T-helper 2 cell (primary cell): ENCODE measurements at places on chromosomes 4 and X.

DNA sequence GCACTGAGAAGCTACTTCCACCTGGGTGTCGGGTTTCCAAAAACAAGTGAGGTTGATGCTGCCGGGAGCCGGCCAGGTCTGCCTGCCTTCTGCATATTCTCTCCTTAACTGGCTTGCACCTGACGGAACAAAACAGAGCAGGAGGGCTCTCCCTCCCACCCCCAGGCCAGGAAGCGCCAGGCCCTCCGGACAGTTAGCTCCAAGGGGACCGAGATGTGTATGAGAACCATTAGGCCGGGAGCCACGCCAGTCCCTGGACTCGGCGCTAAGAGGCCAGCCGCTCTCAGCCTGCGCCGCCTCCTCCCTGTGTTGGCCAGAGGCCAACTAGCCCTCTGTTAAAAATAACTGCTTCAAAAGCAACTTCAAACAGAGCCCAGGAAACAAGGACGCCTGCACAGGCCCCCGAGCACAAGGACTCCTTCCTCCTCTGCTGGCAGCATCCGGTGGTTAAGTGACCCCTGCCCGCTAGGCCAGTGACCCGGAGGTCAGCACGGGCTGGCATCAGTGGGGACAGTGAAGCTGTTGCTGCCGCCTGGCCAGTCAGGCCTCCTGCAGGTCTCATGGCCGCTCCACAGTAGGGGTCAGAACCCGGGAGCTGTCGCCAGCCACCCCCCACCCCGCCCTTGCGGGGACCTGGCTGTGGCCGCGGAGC lies 107.9 kb downstream of the ABLIM2 start:
- no peak for DNase-seq

DNA sequence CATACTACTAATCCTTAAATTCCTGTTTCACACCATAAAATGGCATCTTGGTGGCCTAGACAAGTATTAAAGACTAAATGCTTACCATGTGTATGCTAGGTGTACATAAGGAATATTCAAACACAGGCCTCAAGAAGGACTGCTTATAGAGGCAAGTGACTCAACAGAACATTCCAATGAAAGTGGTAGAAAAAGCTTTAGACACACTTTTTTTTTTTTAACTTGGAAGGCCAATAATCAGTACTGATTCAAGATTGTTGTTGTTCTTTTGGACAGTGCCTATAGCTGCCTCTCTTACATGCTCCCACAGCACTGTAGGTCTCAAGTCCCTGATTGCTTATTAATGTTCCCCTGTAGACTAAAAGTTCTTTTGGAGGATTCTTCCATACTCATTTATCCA lies 77.6 kb downstream of the FBXL5 start:
- DNase-seq = no peak

DNA sequence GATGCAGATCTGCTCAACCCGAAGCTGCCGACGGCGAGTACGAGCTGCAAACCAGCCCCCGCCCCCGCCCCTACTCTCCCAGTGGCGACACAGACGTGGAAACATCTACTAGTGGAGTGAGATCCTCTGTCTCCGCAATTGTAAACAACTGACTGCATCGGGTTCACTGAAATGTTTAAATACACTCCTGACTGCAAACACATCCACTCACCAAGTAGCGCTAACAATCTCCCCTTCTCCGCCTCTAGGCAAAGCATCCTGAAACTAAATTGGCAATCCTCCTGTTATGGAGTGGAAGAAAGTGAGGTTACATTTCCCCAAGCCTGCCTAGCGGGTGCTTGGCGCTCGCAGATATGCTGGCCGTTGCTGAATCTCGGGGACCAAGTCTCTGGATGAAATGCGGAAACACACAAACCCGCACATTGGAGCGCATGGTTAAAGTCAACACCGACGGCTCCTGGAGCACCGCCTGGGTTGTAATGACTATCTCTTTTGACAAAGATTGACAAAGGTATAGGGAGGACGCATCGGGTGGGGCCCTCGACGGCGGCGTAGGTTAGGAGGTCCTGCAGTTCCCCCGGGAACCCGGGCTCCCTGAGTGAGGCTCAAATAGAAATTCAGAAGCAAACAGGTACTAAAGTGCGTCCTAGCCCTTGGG lies 117.0 kb upstream of the TEX13C start:
- DNase-seq = no peak

DNA sequence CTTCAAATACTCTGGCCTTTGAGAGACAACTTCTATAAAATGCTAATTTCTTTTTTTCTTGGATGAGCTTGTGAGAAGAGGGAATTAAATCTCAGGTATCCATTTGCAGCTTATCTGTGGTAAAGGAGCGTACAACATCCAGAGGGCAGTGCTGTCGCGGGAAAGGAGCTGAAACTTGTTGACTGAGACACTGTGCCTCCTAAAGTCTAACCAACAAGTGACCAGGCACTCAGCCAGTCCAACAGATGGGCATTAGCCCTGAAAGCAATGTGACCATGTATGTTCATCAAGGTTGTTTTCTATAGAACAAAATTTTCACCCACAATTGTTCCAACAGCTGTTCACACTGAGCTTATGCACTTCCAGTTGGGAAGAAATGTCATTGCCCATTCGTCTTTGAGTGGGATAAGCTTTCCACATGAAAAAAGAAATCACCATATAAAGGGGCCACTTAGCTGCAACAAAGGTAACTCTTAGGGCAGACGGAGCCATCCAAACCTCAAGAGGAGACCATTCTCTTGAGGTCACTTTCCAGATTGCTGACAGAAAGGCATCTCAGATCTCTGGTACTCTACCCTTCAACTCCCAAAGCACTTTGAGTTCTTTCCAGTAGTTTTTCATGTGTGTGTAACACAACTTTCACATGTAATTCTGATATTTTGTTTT lies 244.8 kb upstream of the NEIL3 start:
- no peak for DNase-seq

- DNase-seq = no peak
Observed at GRCh38 chr4:70666369-70666768, at the start of gene JCHAIN. TSS of gene JCHAIN (minus strand) at chr4:70666508. CDS start at chr4:70666490, 18 bp downstream.

DNA sequence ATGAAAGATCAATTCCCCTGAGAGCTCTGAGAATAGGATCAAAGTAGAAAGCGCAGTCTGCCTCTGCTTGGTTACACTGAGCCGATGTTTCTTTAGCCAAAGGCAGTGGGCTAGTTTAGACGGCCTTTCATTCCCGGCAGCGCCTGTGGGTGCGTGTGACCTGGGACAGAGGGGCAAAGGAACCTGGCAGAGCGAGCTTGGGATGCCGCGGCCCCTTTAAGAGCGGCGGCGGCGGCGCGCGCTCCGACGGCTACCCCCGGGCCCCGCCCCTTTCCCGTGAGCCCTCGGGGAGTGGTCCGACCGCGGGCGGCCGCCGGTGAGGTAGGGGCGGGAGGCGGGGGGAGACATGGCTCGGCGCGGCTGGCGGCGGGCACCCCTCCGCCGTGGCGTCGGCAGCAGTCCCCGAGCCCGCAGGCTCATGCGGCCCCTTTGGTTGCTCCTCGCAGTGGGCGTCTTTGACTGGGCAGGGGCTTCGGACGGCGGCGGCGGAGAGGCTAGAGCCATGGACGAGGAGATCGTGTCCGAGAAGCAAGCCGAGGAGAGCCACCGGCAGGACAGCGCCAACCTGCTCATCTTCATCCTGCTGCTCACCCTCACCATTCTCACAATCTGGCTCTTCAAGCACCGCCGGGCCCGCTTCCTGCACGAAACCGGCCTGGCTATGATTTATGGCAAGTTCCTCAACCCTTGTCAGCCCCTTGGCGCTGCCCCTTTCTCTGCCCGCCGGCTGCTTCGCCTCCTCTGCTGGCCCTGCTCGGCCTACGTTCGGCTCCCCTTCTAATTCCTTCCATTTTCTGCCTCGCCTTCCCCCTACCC lies at the start of gene SLC9A6:
Gene SLC9A6, plus strand, starts transcription at position 279 of the 816 bp plus-strand sequence. Its CDS starts 224 bp downstream, at position 503.
- peak; percentile 50 for DNase-seq

GRCh38 chr4:186486172-186486571 lies 69.2 kb downstream of the MTNR1A start:
- no peak for DNase-seq

DNA sequence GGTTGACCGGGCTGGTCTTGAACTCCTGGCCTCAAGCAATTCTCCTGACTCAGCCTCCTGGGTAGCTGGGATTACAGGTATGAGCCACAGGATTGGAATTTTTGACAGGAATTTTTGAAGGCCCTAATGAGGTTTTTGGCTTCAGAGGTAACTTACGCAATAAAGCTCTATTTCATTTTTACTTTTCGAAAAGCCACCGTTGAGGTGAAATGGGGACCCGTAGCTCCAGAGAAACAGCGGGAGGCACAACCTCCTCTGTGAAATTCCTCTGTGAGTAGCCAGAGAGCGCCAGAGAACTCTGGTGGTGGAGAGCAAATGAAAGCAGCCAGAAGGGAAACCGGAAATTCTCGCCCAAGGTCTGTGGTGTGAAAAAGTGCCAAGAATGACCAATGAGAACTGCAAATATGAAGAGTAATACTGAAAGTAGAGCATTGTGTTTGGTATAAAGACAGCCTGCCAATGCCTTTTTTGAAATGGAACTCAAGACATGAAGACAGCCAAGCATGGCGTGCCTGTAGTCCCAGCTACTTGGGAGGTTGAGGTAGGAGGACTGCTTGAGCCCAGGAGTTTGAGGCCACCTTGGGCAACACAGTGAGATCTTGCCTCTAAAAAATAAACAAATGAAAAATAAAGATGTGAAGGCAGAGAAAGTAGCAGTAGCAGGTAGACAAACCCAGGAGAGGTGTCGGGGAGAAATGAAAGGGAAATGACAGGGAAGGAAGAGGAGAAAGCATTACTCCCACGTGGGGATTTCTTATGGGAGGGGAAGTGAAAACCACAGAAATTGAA lies 33.0 kb upstream of the TMEM131L start:
- DNase-seq = peak; percentile 46

GRCh38 chr4:137378821-137379220 lies 153.5 kb downstream of the PCDH18 start:
- no peak for DNase-seq

- no peak for DNase-seq
Observed at GRCh38 chr4:171714791-171715454, 98.3 kb upstream of the GALNTL6 start.

DNA sequence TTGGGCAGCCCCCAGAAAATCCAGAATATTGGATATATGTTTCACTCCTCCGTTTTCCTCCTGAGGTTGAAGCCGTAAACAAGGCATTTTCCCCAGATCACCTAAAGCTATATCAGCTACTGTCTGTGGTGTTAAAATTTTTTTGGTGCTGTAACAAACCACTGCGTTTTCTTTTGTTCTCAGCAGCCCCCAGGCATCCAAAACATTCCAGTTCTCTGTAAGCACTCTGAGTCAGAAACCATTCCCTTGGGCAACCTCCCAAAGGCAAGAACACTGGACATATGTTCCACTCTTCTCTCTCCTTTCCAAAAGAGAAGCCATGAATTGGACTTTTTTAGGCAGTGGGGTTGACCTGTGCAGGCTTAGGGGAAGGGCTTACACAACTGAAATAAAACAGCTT lies 310.9 kb downstream of the MID1IP1 start:
- no peak for DNase-seq

- no peak for DNase-seq
Observed at GRCh38 chrX:1420371-1420770, 28.5 kb upstream of the SLC25A6 start.

DNA sequence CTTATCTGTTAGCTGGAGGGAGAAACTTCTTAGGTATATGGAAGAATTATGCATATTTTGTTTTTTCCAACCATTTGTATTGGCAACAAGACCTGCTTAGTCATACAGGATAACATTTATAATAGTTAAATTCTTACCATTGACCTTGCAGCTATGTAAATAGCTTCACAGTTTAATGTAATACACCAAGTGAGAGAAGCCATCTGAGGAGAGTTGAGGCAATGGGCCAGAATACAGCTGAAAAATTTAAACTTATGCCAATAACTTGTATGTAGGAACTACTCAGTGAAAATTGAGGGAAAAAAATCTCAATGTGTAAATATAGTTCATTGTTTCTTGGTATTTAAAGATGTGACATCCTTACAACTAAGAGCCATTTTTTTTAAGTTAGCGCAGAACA lies 273.5 kb downstream of the DACH2 start:
- DNase-seq = no peak

DNA sequence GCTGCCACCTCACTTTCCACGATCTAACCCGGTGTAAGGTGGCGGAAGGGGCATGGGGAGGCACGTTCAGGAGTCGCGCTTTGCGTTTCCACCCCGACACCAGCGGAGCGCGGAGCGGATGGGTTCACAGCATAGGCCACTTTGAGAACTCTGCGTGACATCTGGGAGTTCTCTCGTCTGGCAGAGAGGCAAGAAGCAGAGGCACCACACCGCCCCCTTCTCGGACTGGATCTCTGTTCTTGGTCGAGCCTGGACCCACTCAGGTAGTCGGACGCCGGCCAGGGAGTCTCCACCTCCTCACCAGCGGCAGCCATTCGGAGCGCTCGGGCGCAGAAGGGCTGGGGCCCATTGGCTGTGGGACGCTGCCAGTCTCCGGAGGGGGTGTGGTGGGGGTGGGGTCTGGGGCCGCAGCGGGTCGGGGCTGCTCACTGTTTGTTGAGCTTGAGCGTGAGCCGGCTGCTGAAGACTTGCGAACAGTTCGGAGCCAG lies at the start of gene DACH2:
Gene DACH2, plus strand, starts transcription at position 428 of the 488 bp plus-strand sequence.
- DNase-seq = peak; percentile 56
